ENCODE measurements at places on chromosomes 4 and X.

DNA sequence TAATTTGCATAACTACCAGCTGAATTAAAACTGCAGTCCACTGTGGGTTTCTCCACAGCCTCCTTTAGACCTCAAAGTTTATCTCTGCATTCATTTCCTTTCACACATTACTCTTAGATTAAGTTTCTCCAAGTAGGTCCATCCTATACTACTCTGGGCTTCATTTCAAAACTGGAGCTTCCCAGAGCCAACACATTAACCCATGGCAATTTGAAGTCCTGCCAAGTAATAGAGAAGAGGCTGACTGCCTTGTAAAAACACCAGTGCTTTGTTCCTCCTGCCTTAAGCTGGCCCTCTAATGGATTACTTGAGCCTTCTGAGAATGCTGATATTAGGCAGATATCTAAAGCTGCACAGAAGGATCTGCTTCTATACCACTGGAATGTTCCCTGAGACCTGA is 997.2 kb upstream of the SLIT2 start:
- no peak for DNase-seq

GRCh38 chr4:139076016-139076744 is 60.6 kb downstream of the NOCT start:
- DNase-seq = no peak

DNA sequence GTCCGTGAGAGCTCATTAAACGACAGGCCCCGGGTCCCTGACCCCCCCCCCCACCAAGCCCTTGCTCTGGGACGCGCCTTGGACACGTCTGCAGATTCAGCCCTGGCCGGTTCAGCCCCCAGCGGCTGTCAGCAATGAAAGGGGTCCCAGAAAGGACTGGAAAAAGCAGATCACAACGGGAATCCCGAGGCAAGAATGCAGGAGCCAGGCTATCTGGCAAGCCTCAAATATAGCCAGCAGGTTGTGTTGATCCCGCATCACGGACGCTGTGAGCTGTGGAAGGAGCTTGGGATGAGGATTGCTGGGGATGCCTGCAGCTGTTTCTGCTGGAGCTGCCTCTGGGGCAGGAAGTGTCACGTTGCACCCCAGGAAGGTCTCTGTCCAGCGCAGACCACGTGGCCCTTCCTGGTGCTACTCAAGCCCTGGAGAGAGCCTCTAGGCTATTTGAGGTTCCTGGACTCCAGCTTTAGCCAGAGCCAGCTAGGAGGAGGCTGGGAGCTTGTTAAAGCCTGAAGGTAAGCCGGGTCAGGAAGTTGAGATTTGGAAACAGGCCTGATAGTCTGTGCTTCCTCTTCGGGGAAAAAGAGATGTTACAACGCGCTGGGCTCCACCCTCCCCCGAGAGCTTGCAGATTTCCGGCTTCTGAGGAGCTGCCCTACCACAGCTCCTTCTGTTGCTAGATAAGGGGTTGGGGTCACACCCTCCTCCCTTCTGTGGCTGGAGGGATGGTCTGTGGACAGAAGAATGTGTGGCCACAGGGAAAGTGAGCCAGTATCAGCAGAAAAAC is 19.3 kb upstream of the CSF2RA start:
- DNase-seq = peak; percentile 43

DNA sequence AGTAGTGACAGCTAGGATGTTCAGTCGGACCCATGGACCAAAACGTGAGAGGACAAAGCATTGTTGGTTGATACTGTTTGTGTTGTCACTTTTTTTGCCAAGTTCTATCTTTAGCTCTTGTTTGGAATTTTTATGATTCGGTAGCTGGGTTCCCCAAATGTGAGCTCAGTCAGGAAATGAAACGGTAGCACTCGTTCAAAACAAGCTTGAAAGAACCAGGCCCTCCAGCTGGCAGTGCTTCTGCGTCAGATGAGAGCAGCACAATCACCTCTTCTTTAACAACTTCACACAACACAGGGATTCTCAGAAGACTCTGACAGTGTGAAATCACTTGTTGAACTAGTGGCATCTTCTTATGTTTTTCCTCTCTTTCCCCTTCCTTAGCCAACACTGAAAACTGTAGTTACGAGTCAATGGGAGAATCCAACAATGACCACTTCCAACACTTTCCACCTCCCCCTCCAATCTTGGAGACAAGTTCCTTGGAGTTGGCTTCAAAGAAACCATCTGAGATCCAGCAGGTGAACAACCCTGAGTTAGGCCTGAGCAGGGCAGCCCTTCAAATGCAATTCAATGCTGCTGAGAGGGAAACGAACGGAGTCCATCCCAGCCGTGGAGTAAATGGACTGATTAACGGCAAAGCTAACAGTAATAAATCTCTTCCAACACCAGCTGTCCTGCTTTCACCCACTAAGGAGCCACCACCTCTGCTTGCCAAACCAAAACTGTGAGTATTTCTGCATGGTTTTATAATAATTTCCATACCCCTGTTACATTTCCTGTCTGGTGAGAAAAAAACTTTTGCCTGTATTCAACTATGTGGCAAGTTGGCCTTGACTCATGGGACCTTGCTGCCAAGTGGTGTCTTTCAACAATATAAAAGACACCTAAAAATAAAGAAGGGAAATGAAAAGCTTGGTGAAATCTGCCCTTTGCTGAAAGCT is 214.6 kb downstream of the PALLD start:
- no peak for DNase-seq

GRCh38 chr4:151541389-151542071 is 132.6 kb downstream of the FHIP1A start:
- no peak for DNase-seq

DNA sequence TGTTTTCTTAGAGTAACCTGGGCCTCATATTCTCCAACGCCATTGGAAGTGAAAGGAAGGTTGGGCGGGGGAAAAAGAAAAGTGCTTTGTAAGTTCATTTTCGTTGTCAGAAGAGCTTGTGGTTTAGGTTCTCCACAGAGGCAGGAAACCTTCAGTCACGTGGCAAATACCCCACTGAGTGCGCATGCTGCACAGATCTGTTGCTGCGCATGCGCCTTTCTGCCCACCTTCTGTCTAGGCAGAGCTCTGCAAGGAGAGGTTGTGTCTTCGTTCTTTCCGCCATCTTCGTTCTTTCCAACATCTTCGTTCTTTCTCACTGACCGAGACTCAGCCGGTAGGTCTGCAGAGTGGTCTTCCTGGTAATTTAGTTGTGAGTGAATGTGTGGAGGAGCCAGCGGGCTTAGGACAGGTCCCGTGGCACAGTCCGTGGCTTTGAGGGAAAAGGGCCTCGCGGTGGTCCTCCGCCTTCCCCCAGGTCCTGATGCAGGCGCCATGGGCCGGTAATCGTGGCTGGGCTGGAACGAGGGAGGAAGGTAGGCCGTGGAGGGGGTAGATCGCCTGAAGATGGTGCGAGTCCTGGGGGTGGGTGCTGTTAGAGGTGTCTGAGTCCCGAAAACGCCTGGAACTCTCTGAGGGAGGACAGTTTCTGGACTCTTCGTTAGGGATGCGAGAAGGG is at the start of gene PAGE5:
Gene PAGE5, plus strand, starts transcription at position 228 of the 676 bp plus-strand sequence. CDS start 1,037 bp downstream, outside the sequence.
- no peak for DNase-seq

GRCh38 chr4:157315968-157316367 is 95.4 kb downstream of the GRIA2 start:
- DNase-seq = no peak

GRCh38 chr4:14807856-14808255 is 194.4 kb upstream of the CPEB2 start:
- no peak for DNase-seq

DNA sequence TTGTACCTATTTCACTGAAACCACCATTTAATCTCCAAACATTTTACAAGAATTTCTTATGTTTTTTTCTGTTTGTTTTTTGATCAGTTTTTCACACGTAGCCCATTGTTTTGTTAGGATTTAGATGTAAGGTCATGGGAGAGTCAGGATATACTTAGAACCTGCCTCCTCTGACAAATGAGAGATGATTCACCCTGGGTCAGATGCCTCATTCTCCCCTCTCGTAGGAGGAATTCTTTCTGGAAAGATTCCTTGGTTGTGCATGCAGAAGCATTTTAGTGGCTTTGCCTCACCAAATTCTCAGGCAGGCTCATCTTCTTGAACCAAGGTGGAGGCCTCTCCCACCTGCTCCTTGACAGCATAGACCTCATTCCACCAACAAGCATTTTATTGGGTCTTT is 599.3 kb downstream of the SPRY1 start:
- DNase-seq = no peak

DNA sequence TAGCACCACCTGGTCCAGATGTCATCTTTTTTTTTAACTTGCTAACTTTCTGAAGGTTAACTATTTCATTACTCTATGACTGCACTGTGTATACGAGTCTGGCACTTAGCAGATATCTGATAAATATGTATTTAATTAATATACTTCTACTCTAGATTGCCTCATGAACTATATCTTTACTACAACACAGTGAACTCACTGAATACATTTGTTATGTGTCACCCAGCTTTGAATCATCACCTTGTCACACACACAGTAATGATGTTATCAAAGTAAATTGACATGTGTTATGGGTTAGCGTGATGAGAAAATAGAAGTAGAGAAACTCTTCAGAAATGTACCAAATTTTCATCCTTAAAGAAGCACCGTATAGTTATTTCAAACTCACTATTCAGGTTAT is 419.3 kb upstream of the ADGRL3 start:
- no peak for DNase-seq

GRCh38 chr4:73021634-73022033 is 47.9 kb downstream of the COX18 start:
- no peak for DNase-seq

DNA sequence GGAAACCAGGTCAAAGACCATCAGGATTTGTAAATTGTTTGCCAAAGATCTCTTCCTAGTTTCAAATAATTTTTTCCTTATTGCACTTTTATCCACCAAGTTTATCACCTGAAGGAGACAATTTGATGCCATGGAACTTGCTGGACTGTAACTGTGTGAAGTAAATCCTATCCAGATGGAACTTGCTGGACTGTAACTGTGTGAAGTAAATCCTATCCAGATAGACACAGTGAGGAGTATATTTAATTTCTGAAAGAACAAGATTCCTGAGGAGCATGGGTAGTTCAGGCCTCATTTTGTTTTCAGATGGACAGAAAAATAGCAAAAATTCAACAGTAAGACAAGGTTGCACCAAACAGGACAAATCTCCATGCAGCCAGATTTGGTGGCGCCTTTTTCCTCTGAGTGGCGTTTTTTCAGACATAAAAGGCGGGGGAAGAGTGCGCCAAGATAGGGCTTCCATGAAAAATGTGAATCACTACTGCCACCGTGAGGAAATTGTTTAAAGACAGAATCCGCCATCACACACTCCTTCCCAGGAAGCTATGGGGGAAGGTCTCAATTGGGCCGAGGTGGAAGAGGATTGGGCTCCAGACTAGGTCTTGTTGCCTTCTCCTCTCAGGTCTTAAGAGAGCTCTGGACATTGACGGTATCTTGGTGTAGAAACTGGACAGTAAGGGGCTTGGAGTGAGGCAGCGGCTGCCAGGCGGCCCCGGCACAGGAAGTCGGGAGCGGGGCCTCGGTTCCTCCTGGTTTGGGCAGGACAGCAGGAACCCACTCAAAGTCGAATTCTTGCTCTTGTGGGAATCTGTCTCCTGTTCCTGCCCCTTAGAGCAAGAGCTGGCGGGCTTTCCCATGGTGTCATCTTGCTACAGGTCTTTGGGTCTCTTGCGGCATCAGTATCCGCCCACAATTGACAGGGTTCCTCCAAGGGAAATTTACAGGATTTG is 234.7 kb downstream of the OR13H1 start:
- no peak for DNase-seq

DNA sequence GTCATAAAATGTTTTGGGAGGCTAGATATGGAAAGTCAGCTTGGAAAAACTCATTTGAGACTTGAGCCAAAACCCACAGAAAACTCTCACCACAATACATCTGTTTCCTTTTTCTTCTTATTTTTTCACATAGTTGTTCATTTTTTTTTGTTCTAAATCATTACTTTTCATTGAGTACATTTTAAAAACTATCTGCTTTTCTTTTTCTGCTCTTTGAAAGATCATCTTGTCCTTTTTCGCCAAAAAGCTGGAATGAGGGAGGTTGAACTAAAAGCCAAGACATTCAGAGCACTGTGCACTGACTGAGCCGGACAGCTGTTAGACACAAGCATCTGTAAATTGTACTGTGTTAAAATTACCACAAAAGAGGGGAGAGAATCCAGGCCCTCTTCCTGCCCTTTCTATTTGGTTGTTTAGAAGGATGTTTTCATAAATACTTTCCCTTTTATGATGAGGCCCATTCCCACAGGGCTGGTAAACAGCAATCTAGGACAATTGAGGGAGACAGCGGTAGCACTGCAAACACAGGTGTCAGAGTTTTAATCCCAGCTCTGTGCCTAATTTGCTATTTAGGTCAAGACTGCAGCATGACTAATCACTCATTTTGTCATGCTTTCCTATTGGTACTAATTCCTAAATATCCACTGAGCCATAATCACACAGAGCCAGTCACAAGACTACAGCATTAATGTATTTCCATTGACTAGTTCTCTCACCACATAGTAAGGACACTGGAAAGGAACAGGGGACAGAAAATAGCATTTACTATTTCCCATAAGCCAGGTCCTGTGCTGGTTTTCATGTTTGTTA is 7.3 kb upstream of the RNF150 start:
- no peak for DNase-seq

- no peak for DNase-seq
These were observed 77.1 kb downstream of the TBCK start for GRCh38 chr4:106238820-106239420.

DNA sequence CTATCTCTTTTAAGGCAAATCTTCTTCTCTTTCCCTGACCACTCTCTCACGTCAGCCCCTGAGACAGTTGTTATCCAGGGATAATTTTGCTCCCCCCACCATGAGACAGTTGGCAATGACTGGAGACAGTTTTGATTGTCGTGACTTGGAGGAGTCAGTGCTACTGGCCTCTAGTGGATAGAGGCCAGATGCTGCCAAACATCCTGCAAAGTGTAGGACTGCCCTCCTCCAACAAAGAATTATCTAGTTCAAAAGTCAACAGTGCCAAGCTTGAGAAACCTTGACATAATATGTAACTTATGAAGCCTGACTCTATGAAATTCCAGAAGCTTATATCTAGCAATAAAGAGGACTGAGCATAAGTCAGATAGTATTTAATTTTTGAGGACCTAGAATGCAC is 502.1 kb upstream of the IGFBP7 start:
- DNase-seq = no peak

DNA sequence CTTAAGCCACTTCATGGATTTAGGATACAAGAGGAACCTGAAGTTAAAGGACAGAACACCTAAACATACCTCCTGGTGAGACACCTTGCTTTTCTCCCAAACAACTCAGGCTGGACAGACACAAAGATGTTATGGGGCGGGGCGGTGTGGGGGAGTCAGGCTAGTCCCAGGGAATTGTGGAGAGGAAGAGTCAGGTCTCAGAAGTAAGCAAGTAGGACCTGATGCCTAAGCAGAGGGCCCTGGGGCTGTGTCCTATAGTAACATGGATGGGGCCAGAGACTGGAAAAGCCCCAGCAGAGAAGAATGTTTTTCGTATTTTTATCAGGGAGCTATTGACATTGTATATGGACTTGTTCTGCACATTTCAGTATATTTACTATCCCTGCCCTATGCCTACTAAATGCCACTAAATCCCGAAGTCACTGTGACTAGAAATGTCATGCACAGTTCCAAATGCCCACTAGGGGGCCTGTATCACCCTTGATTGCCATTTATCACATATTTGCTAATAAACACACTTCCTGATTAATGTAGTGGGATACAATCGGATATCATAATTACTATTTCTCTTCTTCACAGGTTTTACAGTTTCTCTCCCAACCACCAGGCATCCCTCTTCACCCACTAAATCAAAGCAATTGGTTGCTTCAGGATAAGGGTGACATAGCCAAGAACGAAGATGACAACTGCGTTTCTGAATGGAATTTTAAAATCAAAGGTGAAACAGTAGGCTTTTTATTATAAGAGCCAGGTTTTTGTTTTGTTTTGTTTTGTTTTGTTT is 23.8 kb upstream of the ARHGAP10 start:
- DNase-seq = peak; percentile 16

GRCh38 chr4:168074861-168075260 is 17.5 kb upstream of the ANXA10 start:
- DNase-seq = no peak

- no peak for DNase-seq
These were observed 1.4 kb downstream of the ACOX3 start for GRCh38 chr4:8439168-8439567.

All from naive thymus-derived CD8-positive, alpha-beta T cell (primary cell).